ENCODE measurements at places on chromosomes 12 and 14. TPM values are rescaled to one million over a fixed set of nuclear protein-coding genes. Genes with fewer than 3 reads are reported as not detected.

GRCh38 chr12:50119387-50119786 lies 7.4 kb downstream of the COX14 start:
- DNase-seq: no peak

- DNase-seq: peak; percentile 5
Observed at GRCh38 chr12:81809829-81810595, 50.9 kb upstream of the PPFIA2 start.

Gene CS
- total RNA-seq: 120 TPM

GRCh38 chr12:52867152-52867551 lies 18.4 kb upstream of the KRT78 start:
- no peak for DNase-seq

- DNase-seq: no peak
Observed at GRCh38 chr12:121789800-121790728, 3.4 kb downstream of the RHOF start.

DNA sequence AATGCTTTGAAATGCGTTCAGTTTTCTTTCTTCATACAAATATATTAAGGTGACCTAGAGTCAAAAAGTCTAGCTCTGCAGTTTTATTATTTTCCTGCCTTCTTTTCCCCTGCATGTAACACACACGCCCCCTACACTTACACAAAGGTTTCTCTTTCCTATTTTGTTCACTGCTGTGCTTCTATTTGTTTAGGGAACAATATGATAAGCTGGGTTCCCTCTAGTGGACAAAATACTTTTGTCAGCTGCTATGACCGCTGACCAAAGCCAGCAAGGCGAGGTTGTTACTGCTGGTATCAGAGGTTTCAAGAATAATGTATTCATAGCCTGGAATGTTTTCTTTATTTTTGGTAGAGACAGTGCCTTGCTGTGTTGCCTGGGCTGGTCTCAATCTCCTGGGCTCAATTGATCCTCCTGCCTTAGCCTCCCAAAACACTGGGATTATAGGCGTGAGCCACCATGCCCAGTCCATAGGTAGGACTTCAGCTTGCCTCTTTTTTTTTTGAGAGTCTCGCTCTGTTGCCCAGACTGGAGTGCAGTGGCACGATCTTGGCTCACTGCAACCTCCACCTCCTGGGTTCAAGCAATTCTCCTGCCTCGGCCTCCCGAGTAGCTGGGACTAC lies 33.4 kb downstream of the FNTB start:
- DNase-seq: peak; percentile 77

Gene PAX9
- 2.2 TPM for total RNA-seq

Gene IFNG
- not detected for total RNA-seq

DNA sequence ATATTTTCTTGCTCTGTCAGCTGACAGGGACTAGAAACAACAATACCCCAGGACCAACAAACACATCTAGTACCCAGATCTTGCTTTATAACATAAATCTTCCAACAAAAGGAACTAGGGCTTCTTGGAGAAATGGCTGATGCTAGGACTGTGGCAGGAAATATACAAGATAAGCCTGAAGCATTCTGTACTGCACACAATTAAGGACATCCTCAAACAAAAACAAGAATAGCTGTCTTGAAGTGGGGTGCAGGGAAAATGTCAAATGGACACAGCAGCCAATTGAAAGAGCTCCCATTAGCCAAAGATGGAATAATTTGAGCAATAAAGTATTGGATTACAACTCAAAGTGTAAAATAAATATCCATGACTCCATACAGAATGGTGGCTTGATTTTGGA lies 50.0 kb downstream of the LGMN start:
- no peak for DNase-seq

Gene SSPN
- total RNA-seq: 4.1 TPM

GRCh38 chr14:54813081-54813480 lies 89.5 kb downstream of the GCH1 start:
- no peak for DNase-seq

Gene GPR84
- not detected for total RNA-seq

GRCh38 chr14:24064091-24064795 lies 7.1 kb upstream of the CPNE6 start:
- no peak for DNase-seq

- DNase-seq: no peak
Observed at GRCh38 chr12:5720381-5721005, 224.6 kb downstream of the ANO2 start.

DNA sequence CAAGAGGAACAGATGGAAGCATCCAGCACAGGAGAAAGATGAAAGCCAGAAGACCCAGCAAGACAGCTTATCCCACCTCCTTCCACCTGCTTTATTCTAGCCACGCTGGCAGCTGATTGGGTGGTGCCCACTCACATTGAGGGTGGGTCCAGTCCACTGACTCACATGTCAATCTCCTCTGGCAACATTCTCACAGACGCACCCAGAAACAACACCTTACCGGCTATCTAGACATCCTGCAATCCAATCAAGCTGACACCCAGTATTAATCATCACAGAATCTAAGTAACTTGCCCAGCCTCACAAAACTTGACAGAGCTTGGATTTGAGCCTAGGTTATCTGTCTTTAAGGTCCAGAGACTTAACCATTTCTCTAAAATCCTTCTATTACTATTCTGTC lies 208.9 kb downstream of the PAH start:
- no peak for DNase-seq

Gene TNFRSF1A
- total RNA-seq: 233 TPM

Gene TRPV4
- total RNA-seq: 0.81 TPM

DNA sequence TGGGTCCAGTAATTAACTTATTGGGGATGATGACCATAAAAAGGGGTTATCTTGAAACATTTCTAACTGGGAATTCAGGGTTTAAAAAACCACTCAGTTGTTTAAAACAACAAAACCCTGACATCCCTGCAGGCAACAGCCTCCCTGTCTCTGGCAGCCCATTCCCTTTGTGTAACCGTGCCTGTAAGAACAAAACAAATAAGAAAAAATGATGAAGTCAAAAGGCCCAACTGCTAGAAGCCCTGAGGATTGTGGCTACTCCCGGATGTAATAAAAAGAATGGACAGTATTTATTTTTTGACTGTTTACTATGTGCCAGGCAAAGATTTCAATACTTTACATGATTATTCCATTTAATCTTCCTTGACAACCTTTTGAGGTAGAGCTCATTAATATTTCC lies 75.3 kb downstream of the TMCC3 start:
- DNase-seq: peak; percentile 22

Gene STAC3
- total RNA-seq: not detected

GRCh38 chr12:120964298-120964697 lies 14.0 kb upstream of the HNF1A start:
- no peak for DNase-seq

DNA sequence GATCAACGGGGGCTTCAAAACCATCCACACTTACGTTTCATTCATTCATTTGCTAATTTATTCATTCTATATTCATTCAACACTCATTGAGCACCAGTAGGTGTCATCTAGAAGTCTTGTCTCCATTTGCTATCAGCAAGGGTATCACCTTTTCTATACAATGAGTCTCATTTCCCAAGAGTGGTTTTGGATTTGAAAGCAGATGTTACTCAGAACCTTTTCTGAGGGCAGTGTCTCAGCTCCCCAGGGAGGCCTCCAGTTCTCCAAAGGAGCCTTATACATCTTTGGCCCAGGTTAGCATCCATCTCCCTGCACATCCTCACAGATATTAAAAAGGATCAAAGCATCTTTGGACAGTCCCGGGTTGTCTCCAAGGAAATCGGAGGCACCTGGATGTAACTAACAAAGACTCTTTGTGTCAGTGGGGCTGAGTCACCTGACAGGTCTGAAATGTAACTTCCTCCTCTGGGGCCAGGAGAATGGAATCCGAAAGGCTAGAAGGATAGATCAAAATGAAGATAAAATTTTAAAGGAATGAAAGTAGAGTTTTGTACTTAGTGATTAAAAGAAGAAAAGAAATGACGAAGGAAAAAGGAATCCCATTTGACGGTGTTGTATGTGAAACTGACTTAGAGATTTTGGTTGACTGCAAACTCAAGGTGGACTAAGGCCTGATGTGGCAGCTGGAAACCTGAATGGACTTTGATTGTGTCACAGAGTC lies 103.0 kb downstream of the VCPKMT start:
- DNase-seq: peak; percentile 93

DNA sequence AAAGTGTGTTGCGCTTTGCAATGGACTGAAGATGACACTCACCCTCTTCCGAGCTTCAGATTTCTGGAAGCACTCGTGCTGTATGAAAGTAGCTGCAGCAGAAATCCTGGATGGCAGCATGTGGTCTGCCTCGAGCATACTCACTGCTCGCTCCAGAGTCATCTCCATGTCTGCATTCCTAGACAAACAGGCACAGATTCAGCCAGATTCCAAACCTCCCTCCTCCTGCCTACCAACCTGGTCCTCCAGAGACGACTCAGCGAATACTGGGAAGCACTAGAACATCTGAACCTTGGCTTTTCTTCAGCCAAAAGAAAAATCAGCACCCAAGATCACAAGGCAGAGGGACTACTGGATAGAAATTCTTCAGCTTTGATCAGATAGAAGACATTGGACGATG lies 27.7 kb downstream of the PKP2 start:
- DNase-seq: no peak

GRCh38 chr12:12870465-12870864 lies 20.9 kb upstream of the GPRC5A start:
- peak; percentile 99 for DNase-seq

Gene ACVRL1
- 1.2 TPM for total RNA-seq

DNA sequence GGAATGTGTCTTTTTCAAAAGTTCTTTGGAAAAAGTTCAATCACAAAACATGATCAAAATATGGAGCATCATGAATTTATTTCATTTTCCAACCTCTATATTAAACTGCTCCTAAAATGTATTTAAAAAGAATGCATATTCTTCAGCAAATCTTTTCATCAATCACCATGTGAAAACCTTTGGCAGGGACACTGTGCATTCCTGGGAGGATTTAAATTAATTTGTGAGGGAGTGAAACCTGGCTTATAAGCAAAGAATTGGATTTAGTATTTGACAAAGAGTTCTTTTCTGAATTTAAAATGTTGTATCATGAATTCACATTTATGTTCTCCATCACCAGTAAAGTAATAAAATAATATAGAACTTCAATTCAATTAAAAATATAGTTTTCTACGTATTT lies 38.2 kb downstream of the PAWR start:
- no peak for DNase-seq

DNA sequence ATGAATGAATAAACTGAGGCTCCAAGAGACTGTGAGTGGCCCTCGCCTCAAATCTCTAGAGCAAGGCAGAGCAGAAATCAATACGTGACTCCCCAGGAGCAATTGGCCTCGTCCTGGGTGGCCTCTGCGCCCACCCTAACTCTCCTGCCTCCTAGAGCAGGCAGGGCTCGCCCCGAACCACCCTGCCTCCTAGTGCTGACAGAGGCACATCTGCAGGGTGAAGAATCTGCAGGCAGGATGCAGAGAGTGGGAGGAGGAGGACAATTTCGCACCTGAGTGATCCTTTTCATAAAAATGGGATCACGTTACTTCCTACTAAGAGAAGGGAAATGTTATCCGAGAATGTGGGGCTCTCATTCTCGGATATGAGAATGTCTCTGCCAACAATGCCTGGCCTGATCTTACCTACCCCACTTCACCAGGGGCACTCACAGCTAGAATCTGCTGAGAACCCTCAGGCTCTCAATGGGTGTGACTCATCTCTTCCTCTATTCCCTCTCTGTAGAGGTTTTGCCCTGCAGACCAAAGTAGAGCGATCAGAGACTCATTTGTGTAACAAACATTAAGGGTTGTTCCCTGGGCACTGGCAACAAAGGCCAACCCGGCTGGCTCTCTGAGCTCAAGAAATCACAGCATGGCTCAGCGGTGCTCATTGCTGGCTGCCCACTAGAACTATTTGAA lies 61.7 kb upstream of the BCL2L14 start:
- peak; percentile 98 for DNase-seq

- no peak for DNase-seq
Observed at GRCh38 chr14:82029038-82029437, 495.4 kb upstream of the SEL1L start.

Gene DENND5B
- 25.3 TPM for total RNA-seq

- peak; percentile 82 for DNase-seq
Observed at GRCh38 chr12:6069437-6070093, 54.9 kb downstream of the VWF start.

- DNase-seq: no peak
Observed at GRCh38 chr14:72532686-72533454, 361.0 kb downstream of the DPF3 start.

Gene APOF
- total RNA-seq: not detected

DNA sequence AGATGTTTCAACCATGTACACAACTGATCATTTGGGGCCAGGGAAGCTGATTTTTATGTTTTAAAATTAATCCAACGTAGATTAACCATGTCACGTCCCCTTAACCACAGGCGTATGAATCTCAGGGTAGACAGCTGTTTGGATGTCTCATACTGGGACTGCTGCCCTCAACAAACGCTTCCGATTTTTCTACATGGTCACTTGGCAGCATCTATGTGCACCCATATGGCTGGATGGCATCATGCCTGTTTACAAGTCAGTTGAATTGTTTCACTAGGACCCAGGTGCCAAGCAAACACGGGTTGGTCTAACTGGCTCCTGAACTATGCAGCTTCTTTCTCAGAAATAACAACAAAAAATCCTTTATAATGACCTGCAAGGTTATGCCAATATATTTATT lies 393.8 kb downstream of the NPAS3 start:
- no peak for DNase-seq

DNA sequence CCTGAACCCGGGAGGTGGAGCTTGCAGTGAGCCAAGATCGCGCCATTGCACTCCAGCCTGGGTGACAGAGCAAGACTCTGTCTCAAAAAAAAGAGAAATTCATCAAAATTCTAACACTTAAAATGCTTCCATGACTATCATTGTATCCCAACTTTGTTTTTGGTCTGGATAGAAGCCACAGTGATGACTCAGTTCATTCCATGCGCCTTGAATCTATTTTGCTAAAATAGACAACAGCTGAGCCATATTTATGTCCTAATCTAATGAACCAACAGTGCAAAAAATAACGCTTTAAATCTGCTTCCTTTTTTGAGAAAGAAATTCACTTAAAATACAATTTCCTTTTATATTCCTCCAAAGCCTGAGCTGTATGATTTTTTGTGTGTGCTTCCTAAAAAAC lies 23.2 kb upstream of the BICD1 start:
- peak; percentile 84 for DNase-seq

- DNase-seq: no peak
Observed at GRCh38 chr12:14879222-14879933, 6.3 kb downstream of the MGP start.

DNA sequence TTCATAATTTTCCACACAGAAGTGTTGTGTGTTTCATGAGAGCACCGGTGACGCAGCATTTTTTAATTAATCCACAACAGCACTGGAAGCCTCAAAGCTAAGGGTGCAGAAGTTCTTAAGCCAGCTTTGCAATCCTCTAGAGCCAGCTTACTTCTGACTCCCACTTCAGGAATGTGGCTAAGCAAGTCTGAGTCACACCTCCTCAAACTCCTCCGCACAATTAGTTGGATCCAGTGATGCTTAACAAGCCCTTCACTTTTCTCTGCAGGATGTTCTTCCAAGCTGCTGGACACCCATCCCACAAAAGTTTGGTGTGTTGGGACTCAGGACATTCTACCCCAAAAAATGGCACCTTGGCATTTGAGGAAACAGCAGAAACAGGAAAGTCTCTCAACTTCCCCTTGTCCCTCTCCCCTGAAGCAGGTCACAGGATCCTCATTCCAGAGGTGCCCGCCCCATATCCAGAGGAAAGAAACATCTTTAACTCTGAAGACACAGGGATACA lies 210.0 kb downstream of the PPM1H start:
- peak; percentile 99 for DNase-seq

GRCh38 chr12:61138415-61138759 lies 1121.8 kb upstream of the USP15 start:
- DNase-seq: no peak

Data from M059J (cell line).